ENCODE measurements at places on chromosomes 4 and X.

DNA sequence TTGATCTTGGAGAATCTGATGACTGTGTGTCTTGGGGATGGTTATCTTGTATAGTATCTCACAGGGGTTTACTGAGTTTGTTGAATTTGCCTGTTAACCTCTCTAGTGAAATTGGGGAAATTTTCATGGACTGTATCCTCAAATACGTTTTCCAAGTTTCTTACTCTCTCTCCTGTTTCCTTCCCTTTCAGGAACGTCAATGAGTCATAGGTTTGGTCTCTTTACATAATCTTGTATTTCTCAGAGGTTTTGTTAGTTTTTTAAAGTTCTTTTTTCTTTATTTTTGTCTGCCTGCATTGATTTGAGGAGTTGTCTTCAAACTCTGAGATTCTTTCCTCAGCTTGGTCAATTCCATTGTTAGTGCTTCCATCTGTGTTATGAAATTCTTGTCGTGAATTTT lies 227.7 kb upstream of the GPRIN3 start:
- peaks cover 62% of the 10 kb centered on the region for H3K27me3 ChIP-seq
- H3K4me3 ChIP-seq = no peak overlapping the region
- no peak for DNase-seq
- no peak overlapping the region for H3K27ac ChIP-seq

DNA sequence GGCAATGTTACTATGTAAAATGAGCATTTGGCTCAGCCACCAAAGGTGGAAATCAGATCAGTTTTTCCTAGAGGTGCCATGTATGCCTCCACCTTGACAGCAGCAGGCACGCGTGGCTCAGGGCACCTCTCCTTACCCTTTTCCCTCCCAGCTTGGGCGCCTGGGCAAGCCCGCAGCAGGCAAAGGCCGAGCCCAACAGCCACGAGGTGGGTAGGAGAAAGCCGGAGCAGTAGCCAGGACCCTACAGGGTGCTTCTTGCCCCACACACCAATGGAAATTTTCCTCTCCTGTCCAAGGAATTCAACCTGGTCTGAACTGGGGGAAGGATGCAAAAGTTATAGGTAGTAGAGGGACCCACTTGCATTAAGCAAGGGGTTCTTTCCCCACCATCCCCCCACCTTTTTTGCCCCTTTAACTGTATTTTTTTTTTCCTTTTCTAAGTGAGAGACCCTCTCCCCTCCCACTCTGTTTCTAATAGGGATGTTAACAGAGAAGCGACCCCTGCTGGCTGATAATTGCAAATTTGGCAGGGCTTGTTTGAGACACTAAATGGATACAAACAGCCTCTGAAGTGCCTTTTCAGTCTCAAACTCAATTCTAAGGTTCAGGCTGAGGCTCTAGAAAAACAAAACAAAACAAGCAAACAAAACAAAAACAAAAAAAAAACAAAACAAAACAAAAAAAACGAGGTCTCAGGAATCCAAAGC lies 895.1 kb downstream of the PCDH18 start:
- no peak for DNase-seq
- H3K27ac ChIP-seq = no peak overlapping the region
- H3K27me3 ChIP-seq = no peaks in the 10 kb centered on the region
- no peaks in the 10 kb centered on the region for H3K36me3 ChIP-seq

DNA sequence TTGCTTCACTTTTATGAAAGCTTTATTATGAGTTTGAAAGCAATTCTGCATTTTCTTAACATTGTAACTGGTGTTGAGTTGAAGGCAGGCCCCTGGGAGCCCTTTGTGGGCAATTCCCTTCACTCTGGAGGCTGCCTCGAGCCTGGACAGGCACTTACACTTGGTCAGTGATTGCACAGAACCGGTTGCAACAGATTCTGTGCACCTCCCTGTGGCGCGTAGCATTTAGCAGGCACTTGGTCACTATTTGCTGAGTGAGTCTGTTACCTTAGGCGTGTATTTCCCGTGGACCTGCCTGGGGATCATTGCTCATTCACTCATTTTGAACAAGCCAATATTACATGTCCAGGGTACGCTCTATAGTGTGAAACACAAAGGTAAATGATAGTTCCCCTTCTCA lies 80.4 kb downstream of the PTTG2 start:
- no peak overlapping the region for H3K27ac ChIP-seq
- no peak overlapping the region for H3K4me3 ChIP-seq
- H3K4me1 ChIP-seq = no peaks in the 10 kb centered on the region

DNA sequence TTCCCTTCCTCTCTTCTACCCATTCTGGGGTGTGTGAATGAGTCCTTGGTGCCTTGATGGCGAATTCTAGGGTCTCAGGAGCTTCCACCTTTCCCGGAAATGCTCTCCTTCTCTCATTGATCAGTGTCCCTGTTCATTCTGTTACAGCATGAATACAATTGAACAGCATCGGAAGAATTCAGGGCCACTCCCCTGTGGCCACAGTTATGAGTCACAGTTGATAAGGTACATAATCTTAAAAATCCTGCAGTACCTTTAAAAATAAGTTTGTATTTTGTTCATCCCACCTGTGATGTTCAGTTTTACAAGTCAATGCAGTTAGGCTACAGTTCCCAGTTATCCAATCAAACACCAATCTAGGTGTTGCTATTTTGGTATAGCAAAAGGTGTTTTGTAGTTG lies 47.3 kb upstream of the FAM9A start:
- H3K27ac ChIP-seq = no peak overlapping the region
- peaks cover 36% of the 10 kb centered on the region for H3K27me3 ChIP-seq
- no peak for DNase-seq
- H3K4me1 ChIP-seq = no peaks in the 10 kb centered on the region
- H3K36me3 ChIP-seq = no peaks in the 10 kb centered on the region
- no peak overlapping the region for H3K4me3 ChIP-seq

DNA sequence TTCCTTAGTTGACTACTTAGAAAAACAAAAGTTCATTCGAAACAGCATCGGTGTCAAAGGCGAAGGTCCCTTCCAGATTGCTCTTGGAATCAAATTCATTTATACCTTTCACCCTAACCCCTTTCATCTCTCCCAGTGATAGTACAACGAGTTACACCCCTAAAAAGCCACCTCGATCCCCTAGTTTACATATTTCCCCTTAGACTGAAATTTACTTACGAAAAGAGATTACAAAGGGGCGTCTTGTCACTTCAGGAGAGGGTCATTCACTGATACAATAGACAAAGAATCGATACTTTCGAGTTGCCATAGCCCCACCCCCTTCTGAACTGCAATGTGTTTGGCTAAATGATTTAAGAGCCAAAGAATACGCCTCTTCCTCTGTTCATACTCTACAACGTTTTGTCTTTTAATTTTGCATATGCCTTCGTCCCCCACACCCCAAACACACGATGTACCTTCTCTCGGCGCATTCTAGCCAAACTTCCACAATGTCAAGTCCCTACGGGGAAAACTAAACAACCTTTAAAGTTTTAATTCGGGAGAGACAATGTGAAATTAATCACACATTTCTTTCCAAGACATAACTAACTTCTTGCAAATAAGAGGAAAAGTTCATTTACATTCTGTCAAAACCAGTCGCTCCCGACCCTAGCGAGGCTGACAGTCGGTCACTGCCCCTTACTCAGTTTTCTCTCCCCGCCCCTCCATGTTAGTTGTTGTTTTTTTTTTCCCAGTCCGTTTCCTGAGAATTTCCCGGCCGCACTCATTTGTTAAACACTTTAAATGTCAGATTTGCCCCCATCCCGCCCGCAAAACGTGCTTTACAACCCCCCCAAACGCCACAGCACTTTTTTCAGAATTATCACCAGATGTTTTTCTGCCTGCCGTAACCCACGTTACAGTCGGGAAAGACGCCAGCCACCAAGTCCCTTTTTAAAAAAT lies 88.6 kb downstream of the HPRT1 start:
- peaks cover 76% of the 10 kb centered on the region for H3K27me3 ChIP-seq
- H3K4me1 ChIP-seq = peaks cover 17% of the 10 kb centered on the region
- H3K27ac ChIP-seq = peak overlapping the region; percentile 5

- DNase-seq = no peak
- no peak overlapping the region for H3K27ac ChIP-seq
- no peaks in the 10 kb centered on the region for H3K4me1 ChIP-seq
- no peak overlapping the region for H3K4me3 ChIP-seq
- H3K36me3 ChIP-seq = no peaks in the 10 kb centered on the region
Measured at GRCh38 chr4:95142932-95143331, 385.2 kb downstream of the BMPR1B start.

DNA sequence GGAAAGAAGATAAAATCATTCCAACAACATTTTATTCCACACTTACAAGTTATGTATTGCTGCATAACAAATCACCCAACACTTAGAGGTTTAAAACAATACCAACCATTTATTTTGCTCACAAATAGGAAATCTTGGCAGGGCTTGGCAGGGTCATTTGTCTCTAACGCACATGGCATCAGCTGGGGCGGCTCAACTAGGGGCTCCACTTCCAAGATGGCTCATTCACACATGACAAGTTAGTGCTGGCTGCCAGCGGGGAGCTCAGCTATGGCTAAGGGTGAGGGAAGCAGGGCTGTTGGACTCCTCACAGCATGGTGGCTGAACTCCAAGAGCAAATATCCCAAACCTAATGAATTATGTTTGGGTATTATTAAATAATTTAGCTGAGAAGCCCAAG lies 377.0 kb downstream of the ZNF674 start:
- H3K4me3 ChIP-seq = no peak overlapping the region
- no peaks in the 10 kb centered on the region for H3K4me1 ChIP-seq
- peaks cover 33% of the 10 kb centered on the region for H3K27me3 ChIP-seq
- no peak for DNase-seq

DNA sequence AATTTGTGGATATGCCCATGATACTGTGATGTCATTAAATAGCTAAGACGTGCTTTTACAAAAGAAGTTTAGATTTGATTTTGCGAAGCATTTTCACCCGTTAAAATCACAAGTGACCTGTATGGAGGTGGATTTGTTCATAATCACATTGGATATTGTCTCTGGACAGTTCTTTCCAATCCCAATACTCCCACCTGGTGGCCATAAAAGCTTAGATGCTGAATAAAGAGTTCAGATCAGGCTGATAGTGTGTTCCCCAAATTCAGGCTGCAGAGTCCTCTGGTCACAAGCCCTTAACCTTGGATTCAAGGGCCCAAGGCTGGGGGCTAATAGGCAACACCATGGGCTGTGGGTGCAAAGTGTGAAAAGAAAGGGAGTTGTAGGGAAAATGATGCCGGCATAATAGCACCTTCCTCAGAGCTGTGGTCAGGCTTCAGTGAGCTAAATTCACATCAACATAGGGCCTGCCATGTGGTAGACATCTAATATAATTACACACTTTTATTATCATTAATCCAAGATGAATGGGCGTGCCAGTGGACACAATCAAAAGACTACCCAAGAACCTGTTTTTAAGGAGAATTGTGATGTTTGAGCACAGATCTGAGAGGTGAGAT lies 28.1 kb downstream of the SMIM43 start:
- no peaks in the 10 kb centered on the region for H3K36me3 ChIP-seq
- H3K27ac ChIP-seq = no peak overlapping the region
- peaks cover 25% of the 10 kb centered on the region for H3K27me3 ChIP-seq
- DNase-seq = peak; percentile 40

GRCh38 chr4:55561889-55562288 lies 15.2 kb upstream of the CLOCK start:
- H3K4me3 ChIP-seq = no peak overlapping the region
- peaks cover 12% of the 10 kb centered on the region for H3K4me1 ChIP-seq
- H3K27ac ChIP-seq = peak overlapping the region; percentile 58
- H3K27me3 ChIP-seq = peaks cover 18% of the 10 kb centered on the region
- DNase-seq = no peak

DNA sequence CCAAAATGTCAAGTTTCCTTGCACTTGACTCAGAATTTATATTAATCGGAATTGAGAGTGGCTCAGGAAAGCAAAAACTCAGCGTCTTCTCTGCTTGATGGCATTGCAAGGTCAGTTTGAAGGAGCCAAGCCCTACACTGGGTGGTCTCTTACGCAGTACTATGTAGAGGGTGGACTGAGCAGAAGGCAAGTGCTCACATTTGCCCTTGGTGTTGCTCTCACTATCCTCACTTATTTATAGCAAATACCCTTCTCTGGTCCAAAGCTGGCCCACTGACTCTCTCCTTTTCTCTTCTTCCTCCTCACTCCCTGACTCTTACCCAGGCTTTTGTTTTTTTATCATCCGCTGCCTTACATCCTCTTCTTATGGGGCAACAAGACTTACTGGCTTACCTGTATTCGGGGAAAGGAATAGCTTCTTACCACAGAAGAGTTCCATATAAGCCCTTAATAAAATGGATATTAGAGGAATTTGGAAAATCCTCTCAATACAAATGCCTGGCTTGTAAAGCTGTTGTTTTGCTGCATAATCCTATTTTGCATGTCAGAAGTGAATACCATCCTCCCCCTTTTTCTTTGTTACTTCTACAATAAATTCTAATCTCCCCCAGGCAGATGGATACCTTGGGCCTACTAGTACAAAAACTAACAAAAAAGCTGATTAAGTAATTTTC lies 24.8 kb upstream of the GATB start:
- H3K4me1 ChIP-seq = peaks cover 5% of the 10 kb centered on the region
- no peaks in the 10 kb centered on the region for H3K36me3 ChIP-seq
- no peak overlapping the region for H3K4me3 ChIP-seq
- H3K27ac ChIP-seq = no peak overlapping the region
- no peaks in the 10 kb centered on the region for H3K27me3 ChIP-seq

DNA sequence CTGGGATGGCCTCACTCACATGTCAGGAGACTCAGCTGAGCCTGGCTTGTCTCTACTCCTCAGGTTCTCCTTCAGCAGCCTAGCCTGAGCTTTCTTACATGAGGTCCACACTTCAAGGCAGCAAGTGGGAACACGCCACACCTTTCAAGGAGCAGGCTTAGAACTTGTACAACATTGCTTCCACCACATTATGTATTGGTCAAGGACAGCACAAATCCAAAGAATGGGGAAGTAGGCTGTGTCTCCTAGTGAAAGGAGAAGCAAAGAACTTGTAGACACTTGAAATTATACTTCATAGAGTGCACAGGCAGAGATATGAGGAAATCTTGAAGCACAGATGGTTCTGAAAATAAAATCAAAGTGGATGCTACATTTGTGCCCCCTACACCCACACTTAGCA lies 120.9 kb upstream of the NOCT start:
- H3K4me3 ChIP-seq = no peak overlapping the region
- H3K27ac ChIP-seq = no peak overlapping the region
- H3K27me3 ChIP-seq = no peaks in the 10 kb centered on the region
- H3K36me3 ChIP-seq = no peaks in the 10 kb centered on the region

DNA sequence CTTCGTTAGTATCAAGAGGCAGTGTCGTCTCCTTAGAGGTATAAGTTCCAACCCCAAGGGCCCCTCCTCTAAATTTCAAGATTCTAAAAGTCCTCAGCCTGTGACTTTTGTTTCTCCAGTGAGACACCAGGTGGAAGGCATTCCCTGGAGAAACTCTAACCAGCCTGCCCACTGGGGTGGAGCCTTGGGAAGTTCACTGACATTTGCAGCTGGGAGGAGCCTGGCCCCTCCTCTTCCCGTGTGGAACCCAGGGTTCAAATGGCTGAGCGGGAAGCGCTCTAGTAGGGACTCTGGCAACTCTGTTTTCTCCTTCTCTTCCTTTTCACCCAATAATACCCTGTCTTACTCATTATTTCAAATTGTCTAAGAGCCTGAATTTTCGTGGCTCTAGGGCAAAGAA lies 325.0 kb downstream of the TLL1 start:
- H3K27ac ChIP-seq = no peak overlapping the region
- DNase-seq = no peak
- H3K27me3 ChIP-seq = no peaks in the 10 kb centered on the region
- no peaks in the 10 kb centered on the region for H3K4me1 ChIP-seq
- no peaks in the 10 kb centered on the region for H3K36me3 ChIP-seq

GRCh38 chr4:89331686-89332544 lies 24.3 kb upstream of the GPRIN3 start:
- H3K36me3 ChIP-seq = no peaks in the 10 kb centered on the region
- H3K27ac ChIP-seq = no peak overlapping the region
- no peak for DNase-seq
- no peaks in the 10 kb centered on the region for H3K27me3 ChIP-seq
- peaks cover 9% of the 10 kb centered on the region for H3K4me1 ChIP-seq
